Activated naive CD8-positive, alpha-beta T cell treated with anti-CD3 and anti-CD28 coated beads, Interleukin-2, amount 50 U/mL, for 24 hours (primary cell): ENCODE measurements at places on chromosomes 13 and 19.

DNA sequence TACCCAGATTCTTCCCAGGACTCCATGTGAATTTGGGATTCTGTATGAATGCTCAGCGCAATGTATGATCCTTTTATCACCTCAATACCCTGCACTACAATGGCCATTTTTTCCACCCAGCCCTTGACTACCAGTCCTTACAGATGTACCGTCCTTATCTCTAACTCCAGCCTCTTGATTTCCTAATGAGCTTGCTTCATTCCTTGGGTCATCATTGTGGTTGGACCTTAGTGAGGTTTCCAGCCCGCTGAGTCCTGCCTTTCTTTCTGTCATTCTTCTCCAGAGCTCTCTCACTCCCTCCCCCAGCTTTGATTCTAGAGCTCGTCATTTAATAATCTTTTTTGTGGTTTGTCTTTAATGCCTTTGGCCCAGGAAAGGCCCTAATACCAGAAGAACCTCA, 438.5 kb downstream of the ZNF536 start:
- no peak for DNase-seq

GRCh38 chr19:33719366-33720154, 77.1 kb upstream of the KCTD15 start:
- no peak for DNase-seq

- no peak for DNase-seq
These were observed 5.2 kb upstream of the F10 start for GRCh38 chr13:113117335-113117872.

DNA sequence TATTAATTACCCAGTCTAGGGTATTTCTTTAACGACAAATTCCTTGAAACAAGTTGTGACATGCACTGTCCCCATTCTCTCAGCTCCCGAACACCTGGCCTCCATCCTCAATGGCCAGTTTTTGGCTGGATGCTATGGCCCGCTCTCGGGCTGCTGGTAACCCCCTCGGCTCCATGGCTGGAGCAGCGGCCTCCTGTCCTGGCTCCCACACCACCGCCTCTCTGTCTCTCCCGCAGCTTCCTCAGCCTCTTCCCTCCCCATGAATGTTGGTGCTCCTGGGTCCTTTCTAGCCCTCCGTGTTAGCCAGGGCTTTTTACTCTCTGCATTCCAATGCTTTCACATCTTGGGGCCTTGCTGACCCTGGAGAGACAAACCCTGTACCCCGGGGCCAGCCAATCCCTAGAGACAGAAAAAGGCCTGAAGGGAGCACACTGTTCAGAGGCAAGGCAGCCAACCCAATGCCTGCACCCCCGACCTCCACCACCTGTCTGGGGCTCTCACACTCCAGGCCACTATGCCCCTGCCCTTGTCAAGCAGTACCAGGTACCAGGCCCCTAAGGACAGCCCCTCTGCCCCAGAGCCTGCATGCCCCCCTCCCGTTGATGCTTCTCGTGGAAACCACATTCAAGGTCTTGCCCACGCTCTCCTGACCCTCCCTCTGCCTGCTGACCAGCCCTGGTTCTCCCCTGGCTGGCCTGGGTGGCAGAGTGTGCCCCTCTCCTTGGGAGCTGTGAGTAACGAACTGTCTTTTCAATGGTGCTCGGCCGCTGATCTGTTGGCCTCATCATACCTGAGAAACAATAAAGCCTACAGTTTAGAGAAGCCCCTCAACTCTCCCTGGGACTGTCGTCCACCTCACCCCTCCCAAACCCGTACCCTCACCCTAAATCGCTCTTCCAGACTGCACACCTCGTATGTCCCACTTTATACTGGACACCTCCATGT, 86.9 kb upstream of the GPR183 start:
- no peak for DNase-seq

- peak; percentile 85 for DNase-seq
These were observed 6.9 kb downstream of the PKN1 start for GRCh38 chr19:14440049-14440448.

DNA sequence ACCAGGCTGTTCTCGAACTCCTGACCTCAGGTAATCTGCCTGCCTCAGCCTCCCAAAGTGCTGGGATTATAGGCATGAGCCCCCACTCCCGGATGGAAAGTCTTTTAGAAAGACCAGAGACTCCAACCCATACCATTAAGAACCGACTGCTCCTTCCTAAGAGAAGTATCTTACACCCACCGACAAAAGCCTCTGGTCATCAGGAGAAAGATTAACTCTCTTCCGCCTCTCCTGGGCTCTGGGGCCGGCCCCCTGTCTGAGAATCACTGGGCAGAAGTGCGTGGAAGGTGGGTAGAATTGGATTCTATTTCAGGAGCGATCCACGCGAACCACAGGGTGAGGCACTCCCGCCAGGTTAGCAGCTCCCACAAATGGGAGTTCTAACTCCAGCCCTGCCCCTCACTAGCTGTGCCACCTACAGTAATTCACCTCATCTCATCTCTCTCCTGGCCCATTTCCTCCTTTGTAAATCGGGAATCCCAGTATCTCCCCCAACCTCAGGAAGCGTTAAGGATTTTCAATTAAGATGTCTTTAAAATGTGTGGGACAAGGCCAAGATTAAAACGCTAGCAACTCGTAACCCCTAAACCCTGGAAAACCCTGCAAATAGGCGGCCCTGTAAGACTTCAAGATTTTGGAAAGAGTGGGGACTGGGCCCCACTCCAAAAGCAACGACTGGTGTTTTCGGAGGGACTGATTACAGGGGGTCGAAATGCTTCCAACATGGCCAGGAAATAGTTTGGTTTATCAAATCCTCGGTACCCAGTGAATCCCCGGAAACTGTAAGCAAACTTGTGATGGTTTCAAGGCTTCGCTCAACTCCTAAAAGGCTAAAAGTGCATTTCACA, 1.3 kb downstream of the HNRNPL start:
- no peak for DNase-seq

GRCh38 chr13:24146961-24147569, 13.5 kb upstream of the SPATA13 start:
- DNase-seq, result no peak

DNA sequence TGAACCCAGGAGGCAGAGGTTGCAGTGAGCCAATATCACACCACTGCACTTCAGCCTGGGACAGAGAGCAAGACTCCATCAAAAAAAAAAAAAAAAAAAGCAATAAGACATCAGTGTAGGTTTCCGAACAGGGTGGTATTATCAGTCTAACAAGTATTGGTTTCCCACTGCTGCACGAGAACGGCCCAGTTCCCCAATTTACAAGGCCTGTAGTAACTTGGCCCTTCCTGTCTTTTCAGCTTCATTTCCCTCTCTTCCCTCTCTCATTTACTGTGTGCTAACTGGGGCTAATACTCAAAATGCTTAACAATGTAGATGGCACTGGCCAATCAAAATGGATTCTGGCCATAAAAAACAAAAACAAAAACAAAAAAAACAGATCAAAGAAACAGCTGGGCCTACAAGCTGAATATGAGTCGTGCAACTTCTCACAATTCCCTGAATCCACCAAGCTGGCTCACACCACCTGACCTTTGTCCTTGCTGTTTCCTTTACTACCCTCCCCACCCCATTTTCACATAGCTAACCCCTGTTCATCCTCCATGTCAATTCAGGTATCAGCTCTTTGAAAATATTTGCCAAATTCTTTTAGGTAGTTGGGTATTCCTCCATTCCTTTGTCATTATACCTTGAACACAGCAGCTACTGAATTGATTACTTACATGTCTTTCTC, 2.4 kb downstream of the TEX101 start:
- no peak for DNase-seq

- no peak for DNase-seq
These were observed 48.6 kb downstream of the CCNA1 start for GRCh38 chr13:36480726-36481427.
